ENCODE measurements at places on chromosomes 5 and 9.

DNA sequence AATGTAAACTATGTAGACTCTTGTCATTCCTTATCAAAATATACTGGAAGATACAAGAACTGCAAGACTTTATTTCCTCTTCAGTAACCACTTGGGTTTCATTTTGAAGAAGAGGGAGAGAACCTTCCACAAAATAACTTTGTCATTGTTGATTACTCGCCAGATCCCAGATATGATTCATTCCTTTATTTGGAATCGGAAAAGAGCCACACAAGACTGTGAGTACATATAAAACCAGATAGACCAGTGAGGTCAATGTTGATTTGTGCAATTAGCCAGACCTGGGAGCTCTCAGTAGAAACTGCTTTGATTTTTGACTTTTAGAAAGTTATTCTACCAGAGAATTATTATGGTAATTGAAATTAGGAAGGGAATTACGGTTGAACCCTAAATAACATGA lies 146.1 kb downstream of the TMEM167A start:
- no peak for DNase-seq

- DNase-seq: no peak
These were observed 605.0 kb upstream of the CLINT1 start for GRCh38 chr5:158463938-158464337.

- no peak for DNase-seq
These were observed 44.7 kb upstream of the HK3 start for GRCh38 chr5:176943816-176944215.

GRCh38 chr9:135840539-135840938 lies 66.8 kb downstream of the CAMSAP1 start:
- DNase-seq: no peak

DNA sequence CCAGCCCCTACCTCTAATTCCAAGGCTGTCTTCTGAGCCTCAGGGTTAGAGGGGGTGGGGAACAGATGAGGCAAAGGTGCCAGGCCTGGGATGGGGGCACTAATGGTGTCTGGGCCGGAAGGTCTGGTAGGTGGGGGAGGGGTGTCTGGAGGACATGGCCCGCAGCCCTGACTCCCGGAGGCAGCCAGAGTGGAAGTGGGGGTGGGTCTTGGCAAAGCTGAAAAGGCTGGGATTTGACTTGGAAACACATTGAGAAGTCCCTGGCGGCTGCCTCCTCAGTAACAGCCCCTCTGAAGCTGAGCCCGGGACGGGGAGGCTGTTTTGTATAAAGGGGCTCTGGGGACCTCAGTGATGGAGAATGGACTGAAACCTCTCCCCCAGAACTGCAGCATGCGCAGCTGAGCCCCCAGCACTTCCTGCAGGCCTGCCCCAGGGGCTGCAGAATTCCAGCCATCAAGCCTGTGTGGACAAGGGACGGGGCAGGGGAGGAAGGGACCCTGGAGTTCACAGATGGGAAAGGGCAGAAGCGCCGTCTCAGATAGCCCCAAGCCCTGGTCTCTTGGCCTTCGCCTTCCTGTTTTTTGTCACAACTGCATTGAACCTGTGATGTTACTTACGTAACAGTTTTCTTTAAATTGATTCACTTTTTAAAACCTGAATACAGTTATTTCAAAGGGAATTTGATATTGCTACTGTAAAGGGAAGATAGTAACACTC lies 49.3 kb upstream of the SYNPO start:
- no peak for DNase-seq

DNA sequence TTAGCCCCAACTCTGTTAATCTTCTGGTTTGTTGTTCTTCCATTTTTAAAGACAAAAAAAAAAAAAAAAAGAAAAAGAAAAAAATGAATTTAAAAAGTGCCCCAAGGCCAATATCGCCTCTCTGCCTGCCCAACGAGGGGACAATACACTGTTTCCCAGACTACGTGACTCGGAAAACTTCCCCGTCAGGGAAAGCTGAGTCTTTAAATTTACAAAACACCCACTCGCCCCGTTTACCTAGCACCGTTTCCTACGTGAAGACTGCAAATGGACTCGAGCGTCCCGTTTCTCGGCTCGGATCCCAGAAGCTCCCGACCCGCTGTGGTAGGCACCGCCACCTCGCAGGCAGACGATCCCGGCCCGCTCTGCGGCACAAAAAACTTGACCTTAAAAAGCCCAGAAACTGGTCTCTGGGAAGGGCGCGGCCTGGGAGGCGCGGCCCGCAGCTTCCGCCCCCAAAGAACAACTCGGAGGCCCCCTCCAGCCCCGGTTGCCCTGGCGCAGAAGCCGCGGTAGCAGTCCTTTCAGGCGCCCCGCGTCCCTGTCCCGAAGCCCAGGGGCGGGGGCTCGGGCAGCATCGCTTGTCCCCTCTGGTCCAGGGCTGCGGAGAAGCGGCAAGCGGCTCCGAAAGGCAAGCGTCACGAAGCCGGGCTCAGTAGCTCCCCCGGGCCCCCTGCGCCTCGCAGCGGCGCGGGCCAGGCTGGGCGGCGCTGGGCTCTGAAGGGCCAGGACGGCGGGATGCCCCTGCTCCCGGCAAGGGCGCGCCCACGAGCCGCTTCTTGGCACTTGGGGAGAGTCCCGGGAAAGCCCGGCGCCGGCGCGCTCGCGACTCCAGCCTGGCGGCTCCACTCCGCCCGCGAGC lies at the start of gene GCNT4:
TSS of gene GCNT4 (minus strand) at position 367 of the 862 bp plus-strand sequence. CDS start 22,521 bp downstream, outside the sequence.
- no peak for DNase-seq

GRCh38 chr9:91411096-91411771 lies 12.4 kb downstream of the NFIL3 start:
- no peak for DNase-seq

DNA sequence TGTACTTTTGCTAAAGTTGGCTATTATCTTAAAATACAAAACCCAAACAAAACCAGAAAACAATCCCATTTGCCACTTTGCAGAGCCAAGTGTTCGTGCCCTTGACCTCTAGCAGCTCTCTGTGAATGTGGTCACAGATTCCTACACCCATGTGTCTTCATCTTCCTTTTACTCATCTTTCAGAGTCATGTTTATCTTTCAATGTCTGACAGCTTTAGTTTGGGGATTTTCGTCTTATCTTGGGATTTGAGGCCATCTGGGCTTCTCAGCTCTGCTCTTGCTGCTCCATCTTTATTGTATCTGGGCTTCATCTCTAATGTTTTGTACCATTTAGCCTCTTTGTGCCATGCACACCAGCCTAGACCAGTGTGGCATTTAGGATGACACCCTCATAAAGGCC lies 81.0 kb downstream of the DAPK1 start:
- no peak for DNase-seq

- DNase-seq: no peak
These were observed 113.9 kb downstream of the C5orf15 start for GRCh38 chr5:133854554-133854953.

DNA sequence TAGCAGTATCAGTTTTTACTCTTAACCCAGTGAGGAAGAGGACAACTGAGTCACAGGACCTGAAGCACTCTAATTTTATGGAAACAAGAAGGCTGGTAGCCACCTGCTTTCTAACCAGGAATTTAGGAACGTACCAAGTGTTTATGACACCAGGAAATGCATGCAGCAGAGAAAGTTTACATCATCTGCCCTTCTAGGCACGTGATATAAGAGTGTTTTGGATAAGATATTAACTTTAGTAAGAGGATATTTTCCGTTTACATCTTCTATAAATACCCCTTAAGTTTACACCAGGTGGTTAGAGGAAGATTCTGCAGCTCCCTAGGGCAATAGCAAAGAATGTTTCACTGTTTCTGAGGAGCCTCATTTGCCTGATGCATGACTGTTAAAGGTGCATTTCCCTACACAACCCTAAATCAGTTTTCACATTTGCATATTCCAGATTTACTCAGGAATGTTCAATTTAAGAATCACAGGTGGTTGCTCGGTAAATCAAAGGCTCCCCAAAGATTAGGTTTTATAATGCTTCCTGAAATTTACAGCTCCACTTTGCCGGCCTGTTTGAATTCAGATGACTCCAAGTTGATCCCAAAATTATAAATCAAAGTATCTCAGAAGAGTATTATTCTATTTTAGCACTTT lies 1.8 kb downstream of the TSC1 start:
- DNase-seq: no peak

DNA sequence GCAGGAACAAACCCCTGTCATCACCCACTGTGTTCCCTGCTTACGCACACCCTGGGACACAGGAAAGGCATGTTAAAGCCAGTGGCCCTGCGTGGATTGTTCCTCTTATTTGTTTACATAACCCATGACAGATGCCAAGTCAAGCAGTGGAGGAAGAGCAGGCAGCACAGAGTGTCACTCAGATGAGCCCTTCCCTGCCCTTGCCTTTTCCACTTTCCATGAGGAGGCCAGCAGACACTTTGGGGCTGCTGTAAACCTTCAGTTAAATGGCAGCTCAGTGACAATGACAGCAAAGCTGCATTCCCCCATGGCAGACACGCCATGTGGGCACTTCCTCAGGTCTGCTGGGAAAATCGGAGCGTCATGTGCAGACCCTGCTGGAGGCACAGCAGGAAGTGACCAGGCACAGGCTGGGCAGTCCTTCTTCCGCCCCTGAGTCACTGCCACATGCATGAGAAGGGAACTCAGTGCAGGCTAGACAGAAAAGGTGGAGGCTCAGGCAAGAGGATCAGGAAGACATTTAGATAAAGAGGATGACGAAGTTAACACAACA lies 216.8 kb upstream of the PIK3R1 start:
- no peak for DNase-seq

- no peak for DNase-seq
These were observed 25.0 kb upstream of the F2R start for GRCh38 chr5:76690704-76691466.

- DNase-seq: no peak
These were observed 86.6 kb downstream of the EHMT1 start for GRCh38 chr9:137705443-137705863.

- no peak for DNase-seq
These were observed 152.4 kb downstream of the NSG2 start for GRCh38 chr5:174197929-174198328.

DNA sequence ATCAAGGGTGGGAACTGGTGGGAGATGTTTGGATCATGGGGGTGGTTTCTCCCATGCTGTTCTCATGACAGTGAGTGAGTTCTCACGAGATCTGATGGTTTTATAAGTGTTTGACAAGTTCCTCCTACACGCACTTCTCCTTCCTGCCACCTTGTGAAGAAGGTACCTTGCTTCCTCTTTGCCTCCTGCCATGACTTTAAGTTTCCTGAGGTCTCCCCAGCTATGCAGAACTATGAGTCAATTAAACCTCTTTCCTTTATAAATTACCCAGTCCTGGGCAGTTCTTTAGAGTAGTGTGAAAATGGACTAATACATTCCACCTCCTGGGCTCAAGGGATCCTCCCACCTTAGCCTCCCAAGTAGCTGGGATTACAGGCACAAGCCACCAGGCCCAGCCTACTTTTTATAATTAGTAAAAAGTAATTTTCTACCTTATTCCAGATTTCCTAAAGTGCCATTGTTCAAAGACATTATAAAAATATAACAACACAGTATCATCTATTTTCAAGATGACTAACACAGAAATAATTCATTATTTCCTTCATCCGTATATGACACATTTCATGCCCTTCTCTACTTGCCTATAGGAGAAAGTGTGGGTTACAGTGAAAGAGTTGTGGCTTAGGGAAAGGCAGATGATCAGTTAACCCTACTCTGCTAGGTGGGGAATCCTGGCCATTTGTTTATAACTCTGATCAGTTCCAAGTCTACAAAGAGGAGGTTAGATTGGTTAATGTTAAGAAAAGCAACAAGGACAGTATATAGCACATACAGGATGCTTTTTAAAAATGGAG lies 99.9 kb downstream of the TTC39B start:
- DNase-seq: no peak

- no peak for DNase-seq
These were observed 87.6 kb upstream of the TMED7 start for GRCh38 chr5:115713408-115713807.

DNA sequence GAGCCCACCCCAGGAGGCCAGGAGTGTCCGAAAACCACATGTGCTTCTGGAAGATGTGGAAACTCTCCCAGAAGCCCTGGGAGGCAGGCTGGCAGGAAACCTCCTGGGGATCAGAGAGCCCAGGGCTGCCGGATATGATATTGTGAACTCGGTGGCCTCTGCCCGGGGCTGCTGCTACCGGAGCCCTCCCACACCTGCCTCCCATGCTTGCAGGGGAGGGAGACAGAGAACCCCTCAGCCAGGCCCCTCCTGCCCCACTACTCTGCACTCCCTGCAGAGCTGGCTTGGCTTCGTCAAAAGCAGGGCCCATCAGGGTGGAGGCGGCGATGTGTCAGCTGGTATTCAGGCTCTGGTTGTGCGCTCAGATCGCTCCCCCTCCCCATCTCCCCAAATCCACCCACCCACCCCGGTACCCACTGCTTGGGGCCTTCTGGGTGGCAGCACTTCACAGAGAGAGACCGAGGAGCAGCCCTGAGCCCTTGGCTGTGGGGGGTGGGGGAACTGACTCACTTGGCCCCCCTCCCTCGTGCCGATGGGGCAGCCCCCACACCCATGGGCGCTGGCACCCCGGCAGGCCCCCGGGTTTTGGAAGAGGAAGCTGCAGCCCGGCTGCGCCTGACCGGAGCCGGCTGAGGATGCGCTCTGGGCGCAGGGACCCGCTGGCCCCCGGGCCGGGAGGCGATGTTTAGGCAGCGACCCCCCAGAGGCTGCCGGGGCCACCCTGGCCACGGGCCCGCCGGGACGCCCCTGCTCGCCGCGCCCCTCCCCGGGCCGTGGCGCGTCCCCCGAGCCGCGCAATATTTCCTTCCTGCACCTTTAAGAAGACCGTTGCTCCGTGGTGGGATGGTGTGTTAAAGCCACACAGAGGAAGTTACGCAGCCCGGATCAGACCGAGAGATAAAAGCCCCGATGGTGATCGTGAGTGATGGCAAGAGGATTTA lies 786 bp upstream of the NTNG2 start:
- DNase-seq: no peak

- no peak for DNase-seq
These were observed 69.1 kb downstream of the PBX3 start for GRCh38 chr9:125816321-125816720.

- peak; percentile 45 for DNase-seq
These were observed 196.5 kb downstream of the TLE1 start for GRCh38 chr9:81492710-81493447.

- DNase-seq: peak; percentile 48
These were observed at the start of gene SHISAL2B for GRCh38 chr5:64690417-64691151. Gene SHISAL2B, plus strand, starts transcription at chr5:64690503. Its CDS starts 121 bp downstream, at chr5:64690624.

GRCh38 chr5:135266303-135266635 lies 132.8 kb downstream of the MACROH2A1 start:
- DNase-seq: no peak

GRCh38 chr5:125042261-125042890 lies 295.9 kb upstream of the ZNF608 start:
- DNase-seq: no peak

GRCh38 chr5:27388755-27389154 lies 350.4 kb upstream of the CDH9 start:
- DNase-seq: no peak

- no peak for DNase-seq
These were observed 286.4 kb downstream of the DENND1A start for GRCh38 chr9:123643518-123643917.

DNA sequence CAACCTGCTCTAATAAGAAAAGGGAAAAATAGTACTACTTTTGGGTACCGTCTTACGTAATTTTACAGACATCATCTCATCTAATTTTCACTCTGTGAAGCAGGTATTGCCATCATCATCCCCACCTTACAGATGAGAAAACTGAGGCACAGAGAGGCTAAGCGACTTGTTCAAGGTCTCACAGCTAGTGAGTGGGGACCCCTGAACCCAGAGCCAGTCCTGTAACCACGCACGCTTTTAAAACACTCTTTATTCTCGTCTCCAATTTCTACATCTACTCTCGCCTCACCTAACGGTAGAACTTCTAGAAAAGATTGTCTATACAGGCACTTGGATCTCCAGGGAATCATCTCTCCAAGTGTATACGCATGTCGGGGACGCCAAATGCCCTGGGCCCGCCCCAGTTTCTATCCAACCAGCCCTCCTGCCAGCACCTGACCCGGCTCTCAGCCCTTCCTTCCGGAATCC lies 1.5 kb upstream of the TRAF1 start:
- DNase-seq: no peak

All from NCI-H748 treated with DMSO at 0.1 percent for 48 hours (cell line).